ENCODE measurements at places on chromosomes 1 and 21.
A peak's percentile ranks its signal among the peaks of the same experiment; 100 is the strongest.

GRCh38 chr1:213986020-213986924 lies 1.5 kb upstream of the PROX1 start:
- DNase-seq, result no peak

- no peak for DNase-seq
Measured at GRCh38 chr21:45069711-45070110, 4.7 kb upstream of the ADARB1 start.

DNA sequence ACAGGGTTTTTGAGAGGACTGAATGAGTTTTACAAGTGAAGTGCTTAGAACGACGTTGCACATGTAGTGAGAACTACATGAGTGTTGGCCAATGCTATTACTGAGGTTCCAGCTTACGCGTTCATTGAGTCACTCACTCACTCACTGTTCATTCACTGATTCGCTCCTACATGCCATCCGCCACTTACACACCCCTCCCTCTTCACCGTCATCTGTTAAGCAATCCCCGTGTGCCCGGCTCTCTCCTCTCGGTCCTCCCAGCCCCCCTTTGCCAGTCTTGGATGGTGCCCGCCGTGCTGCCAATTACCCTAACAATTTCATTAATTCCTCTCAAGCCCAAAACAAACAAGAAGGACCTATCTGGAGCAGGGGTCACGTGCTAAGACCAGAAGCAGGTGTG lies 27.3 kb upstream of the EPHA2 start:
- no peak for DNase-seq

DNA sequence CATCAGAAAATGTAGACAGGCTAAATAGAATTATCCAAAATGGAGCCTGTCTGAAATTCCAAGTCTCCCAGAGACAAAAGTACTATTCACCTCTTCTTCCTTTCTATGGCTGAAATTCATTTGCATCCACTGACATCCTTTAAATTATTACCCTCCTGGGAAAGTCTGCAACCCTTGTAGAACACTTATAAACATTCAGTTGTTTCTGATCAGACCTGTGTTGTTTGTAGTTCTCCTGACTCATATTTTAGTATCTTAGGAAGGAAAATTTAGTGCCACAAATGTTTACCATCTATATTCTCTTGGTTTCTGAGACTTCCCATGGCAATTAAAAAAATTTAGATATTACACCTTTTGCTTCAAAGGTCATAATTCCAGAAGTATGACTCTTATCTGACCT lies 69.6 kb upstream of the C1orf105 start:
- DNase-seq, result peak; percentile 61

DNA sequence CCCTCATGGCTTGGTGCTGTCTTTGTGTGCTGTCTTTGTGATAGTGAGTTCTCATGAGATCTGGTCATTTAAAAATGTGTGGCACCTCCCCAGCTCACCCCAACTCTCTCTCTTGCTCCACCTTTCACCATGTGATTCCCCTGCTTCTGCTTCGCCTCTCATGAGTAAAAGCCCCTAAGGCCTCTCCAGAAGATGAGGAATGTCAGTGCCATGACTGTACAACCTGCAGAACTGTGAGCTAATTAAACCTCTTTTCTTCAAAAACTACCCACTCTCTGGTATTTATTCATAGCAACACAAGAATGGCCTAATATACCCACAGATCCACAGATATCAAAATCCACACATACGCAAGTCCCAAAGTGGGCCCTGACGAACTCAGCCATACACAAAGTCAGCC lies 88.9 kb upstream of the PPP2R5A start:
- no peak for DNase-seq

GRCh38 chr1:223423641-223424233 lies 30.5 kb downstream of the CCDC185 start:
- DNase-seq, result peak; percentile 10

GRCh38 chr1:230143534-230143933 lies 76.5 kb downstream of the GALNT2 start:
- no peak for DNase-seq

GRCh38 chr1:180112984-180113647 lies 41.6 kb upstream of the QSOX1 start:
- DNase-seq, result no peak

DNA sequence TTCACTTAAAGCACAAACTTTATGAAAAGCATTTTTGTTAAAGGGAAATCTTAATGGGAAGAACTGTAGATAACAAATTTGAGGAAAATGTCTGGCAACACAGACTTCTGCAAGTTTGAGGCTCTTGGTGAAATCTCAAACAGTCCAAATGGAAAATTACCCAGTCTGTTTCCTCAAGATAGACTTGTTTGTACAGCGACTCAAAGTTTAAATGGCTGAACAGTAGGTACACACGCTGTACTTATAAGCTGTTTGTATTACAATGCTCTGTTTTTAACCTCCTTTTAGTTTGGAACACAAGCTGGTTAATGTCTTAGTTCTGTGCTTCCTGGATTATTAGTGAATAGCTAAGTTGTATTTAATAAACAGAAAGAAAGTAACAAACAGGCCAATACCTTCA lies 217.1 kb downstream of the NFIA start:
- peak; percentile 43 for DNase-seq

DNA sequence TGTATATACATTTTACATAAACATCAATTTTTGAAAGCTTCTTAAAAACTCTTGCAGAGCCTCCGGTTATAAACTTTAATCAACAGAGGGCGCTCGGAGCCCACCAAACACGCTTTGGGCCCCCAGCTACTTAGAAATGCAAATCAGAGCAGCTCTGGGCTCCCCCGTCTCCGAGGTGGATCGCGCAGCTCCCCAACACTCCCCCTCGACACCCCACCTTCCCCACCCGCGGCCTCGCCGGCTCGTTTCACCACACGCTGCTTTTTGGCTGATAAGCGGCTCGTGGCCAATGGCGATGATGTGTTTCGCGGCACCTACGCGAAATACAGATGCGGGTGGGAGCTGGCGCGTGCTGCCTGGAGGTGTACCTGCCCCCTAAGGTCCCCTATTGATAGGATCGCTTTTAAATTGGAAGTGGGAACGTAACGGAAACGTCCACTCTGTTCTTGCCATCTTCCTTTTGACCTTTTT lies 1.7 kb upstream of the KIF26B start:
- DNase-seq, result peak; percentile 84

DNA sequence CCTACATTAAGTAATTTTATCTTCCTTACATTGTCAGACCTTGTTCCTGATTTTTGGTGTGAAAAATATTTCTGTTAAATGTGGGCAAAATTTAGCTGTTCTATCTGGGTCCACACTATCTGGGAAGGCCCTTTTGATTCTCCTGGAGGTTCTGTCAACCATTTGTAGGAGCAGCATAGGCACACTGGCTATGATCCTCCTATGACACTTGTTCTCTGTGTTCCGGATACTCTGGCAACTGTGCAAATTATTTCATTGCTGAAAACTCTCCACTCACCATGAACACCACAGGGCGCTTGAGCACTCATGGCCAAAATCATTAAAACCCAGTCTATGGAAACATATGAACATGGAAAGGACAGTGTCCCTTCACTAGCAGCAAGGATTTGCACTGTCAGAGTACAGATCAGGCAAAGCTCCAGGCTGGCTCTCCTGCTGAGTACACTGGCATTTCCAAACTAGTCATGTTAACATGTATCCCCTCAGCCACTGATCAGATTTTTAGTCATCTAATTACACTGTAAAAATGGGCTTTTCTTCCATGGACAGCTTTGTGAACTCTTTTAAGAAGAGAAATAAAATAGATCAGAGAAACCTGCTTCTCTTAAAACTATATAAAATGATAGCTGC lies 43.9 kb upstream of the SGIP1 start:
- DNase-seq, result no peak

DNA sequence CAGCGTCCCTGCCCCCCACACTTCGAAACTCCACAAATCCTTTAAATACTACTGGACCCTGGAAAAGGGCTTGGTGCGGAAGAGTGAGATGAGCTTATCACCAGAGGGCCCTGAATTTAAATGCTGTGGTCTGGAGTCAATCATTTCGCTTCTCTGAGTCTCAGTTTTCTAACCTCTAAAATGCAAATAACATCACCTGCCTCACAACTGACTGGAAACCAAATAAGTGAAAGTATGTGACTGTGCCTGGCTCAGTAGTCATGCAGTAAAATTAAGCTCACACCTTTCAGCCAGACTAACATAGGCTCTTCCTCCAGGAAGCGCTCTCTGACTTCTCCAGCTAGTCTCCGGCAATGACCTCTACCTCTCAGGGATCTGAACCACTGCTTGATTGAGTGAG lies 4.2 kb downstream of the GJA4 start:
- DNase-seq, result no peak

GRCh38 chr1:119933397-119933796 lies 37.1 kb upstream of the ADAM30 start:
- DNase-seq, result no peak

- no peak for DNase-seq
Measured at GRCh38 chr21:41247561-41248545, 68.7 kb upstream of the FAM3B start.

DNA sequence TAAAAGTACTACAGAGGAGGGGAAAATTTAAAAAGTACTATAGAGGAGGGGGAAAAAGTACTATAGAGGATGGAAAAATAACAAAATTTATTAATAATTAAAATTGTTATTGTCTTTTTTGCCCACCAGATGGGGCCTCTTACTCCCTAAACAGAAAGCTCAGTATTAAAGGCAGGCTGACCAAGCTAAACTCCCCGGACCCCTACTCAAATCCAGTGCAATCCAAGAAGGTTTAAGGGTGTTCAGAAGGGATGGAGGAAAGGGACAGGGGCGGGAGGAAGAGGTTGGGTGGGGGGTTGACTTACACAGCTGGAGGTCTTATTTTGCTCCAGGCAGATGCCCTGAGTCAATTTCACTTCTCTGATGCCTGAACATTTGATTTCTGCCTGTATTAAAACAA lies 13.7 kb downstream of the CD34 start:
- DNase-seq, result no peak

GRCh38 chr1:12447307-12447706 lies 170.7 kb downstream of the DHRS3 start:
- DNase-seq, result no peak

DNA sequence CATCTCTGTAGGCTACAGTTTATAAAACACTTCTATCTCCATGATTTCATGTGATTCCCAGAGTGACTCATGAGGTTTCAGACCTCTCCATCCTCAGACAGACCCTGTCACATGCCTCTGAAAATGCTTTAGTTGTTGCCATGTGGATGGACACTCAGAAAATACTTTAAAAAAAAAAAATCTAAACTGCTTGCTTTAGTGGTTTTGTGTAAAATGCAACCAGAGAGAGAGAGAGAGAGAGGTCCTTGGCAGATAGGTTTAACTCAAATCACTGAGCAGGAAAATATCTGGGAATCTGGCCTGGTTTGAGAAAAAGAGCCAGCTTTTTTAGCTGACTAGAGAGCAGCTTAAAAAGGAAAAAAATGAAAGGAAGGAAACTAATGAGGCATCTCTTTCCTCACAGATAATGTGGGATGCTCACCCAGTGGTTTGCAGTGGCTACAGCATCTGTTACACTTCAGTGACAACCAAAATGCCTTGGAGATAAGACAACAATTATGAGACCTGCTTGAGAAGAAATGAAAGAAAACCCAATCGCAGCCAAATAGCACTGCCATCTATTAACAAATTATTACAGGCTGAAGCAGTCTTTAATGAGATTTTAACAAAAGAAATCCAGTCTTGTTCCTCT lies 54.6 kb upstream of the SYT14 start:
- peak; percentile 76 for DNase-seq

GRCh38 chr1:158155673-158156072 lies 25.0 kb upstream of the CD1D start:
- DNase-seq, result no peak

GRCh38 chr1:225426395-225427234 lies 1.2 kb downstream of the LBR start:
- peak; percentile 45 for DNase-seq

DNA sequence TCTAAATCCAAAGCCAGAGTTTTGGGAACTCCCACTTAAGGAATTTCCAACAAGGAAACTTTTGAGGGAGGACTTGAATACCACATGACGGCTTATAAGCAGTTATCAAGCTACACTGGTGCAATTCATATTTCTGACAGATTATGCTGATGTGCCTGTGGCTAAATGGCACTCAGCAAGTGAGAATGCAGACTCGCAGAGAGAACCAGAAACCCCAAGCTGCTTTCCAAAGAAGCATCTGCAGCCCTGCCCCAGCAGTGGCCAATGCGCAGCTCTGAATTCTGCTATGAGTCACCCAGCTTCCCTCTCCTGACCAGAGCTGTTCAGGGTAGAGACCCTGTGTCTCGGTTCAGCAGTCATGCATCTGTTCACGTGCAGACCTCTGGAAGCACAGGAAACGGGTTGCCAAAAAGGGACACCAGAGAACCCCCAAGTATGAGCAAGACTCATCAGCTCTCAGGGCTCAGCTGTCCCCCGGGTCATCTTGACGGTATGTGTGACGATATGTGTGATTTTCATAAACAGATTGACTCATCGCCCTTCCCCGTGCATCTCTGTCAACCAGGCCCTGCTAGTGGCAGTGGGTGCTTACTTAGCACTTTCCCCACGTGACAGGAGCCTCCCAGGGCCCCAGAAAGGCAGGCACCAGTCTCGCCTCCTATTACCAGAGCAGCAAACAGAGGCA lies 76.3 kb downstream of the ITPKB start:
- peak; percentile 93 for DNase-seq

DNA sequence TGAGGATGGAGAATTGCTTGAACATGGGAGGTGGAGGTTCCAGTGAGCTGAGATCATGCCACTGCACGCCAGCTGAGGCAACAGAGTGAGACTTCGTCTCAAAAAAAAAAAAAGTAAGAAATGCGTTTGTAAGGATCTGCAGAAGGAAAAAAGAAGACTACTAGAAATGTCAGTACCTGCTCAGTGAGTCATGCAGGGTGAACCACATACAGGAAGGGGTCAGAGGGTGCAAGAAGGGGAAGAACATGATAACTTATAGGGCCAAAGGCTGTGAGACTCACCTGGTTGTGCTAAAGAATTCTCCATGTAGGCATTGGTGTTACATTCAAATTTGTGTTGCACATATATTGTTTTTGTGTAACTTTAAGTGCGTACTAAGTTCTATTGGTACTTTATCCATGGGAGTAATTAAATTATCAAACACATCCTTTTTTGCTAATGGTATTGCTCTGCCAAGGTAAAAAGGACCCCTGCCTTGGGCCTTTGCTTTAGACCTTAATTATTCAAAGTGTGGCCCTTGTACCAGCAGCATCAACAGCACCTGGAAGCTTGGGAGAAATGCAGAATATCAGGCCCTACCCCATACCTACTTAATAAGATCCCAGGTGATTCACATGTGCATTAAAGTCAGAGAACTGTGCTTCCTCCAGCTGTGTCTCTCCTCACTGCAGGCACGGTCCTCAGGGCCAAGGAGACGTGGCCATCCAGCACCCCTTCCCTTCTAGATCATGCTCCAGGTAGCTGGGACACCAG lies 96.4 kb upstream of the PPP2R5A start:
- DNase-seq, result no peak

- no peak for DNase-seq
Measured at GRCh38 chr1:11441211-11441952, 37.6 kb upstream of the DISP3 start.

DNA sequence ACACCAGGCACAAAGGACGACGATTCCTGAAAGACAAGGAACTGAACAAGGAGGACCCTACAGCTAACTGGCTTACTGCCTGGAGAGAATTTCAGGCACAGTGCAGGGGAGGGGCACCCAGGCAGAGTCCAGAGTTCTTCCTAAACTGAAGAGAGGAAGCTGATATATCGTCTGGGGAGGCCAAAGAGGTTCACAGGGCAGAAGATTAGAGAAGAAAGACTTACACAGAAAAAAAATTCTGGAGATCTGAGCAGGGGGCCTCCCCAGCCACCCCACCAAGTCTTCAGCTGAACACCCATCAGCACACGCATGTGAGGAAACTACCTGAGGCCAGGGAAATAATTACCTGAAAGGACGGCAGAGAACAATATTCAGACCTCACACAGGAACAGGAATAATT lies 24.6 kb downstream of the SORT1 start:
- no peak for DNase-seq

- peak; percentile 30 for DNase-seq
Measured at GRCh38 chr1:208681878-208682663, 437.9 kb upstream of the PLXNA2 start.

Data from muscle of leg (tissue), 16 donors.